ENCODE measurements at places on chromosomes 3 and 15. TPM values are rescaled to one million over a fixed set of nuclear protein-coding genes. Genes with fewer than 3 reads are reported as not detected.

GRCh38 chr3:137165117-137165806 lies 207.5 kb downstream of the IL20RB start:
- H3K36me3 ChIP-seq, result no peaks in the 10 kb centered on the region
- no peaks in the 10 kb centered on the region for H3K27me3 ChIP-seq
- DNase-seq, result no peak
- H3K4me1 ChIP-seq, result no peaks in the 10 kb centered on the region

GRCh38 chr3:189108067-189108466 lies 63.7 kb upstream of the TPRG1 start:
- no peak overlapping the region for H3K27ac ChIP-seq
- H3K36me3 ChIP-seq, result no peaks in the 10 kb centered on the region
- H3K4me3 ChIP-seq, result no peak overlapping the region
- no peaks in the 10 kb centered on the region for H3K4me1 ChIP-seq
- H3K27me3 ChIP-seq, result no peaks in the 10 kb centered on the region
- no peak for DNase-seq

GRCh38 chr3:65190111-65190510 lies 502.3 kb upstream of the ADAMTS9 start:
- no peak overlapping the region for H3K27ac ChIP-seq
- H3K4me3 ChIP-seq, result no peak overlapping the region
- no peaks in the 10 kb centered on the region for H3K27me3 ChIP-seq
- no peak for DNase-seq
- H3K36me3 ChIP-seq, result no peaks in the 10 kb centered on the region
- H3K4me1 ChIP-seq, result no peaks in the 10 kb centered on the region

DNA sequence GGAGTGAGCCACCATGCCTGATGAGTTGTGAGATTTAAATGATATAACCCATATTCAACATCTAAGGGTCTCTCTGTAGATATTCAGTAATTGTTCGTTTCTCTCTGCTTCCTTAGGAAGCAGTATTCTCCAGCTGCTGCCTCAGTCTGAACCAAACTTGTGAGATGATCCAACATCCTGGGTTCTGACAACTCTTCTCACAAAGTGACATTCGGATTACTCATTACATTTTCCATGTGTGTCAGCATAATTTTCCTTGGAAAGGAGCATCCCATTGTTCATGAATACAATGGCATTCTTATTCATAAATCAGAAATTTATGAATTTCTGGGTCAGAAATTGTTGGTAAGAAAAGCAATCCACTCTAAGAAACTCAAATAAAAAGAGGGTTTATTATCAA lies 15.0 kb upstream of the SEC22A start:
- no peaks in the 10 kb centered on the region for H3K36me3 ChIP-seq
- DNase-seq, result no peak
- no peaks in the 10 kb centered on the region for H3K27me3 ChIP-seq
- no peak overlapping the region for H3K4me3 ChIP-seq

DNA sequence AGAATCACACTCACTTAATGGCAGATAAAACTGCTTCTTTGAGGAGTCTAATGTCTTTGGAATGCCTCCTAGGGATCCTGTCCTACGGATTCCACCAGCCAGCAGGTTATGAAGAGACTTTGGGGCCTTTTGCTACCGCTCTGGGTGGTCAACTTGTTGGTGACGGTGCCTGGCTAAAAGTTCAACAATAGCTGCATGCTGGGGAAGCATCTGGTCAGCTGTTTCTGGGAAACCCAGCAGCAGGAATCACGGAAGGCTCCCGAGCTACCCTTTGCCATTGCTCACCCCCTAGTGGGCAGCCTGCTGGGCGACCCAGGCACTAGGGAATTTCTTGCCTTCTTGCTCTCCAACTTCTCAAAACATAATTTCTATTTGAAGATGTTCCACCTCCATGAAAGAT lies 263.3 kb downstream of the NEK10 start:
- no peaks in the 10 kb centered on the region for H3K4me1 ChIP-seq
- H3K27ac ChIP-seq, result no peak overlapping the region
- no peaks in the 10 kb centered on the region for H3K27me3 ChIP-seq
- H3K4me3 ChIP-seq, result no peak overlapping the region

GRCh38 chr3:44996556-44996969 lies 20.5 kb downstream of the EXOSC7 start:
- H3K36me3 ChIP-seq, result peaks cover 31% of the 10 kb centered on the region
- DNase-seq, result no peak
- H3K4me3 ChIP-seq, result peak overlapping the region; percentile 21

DNA sequence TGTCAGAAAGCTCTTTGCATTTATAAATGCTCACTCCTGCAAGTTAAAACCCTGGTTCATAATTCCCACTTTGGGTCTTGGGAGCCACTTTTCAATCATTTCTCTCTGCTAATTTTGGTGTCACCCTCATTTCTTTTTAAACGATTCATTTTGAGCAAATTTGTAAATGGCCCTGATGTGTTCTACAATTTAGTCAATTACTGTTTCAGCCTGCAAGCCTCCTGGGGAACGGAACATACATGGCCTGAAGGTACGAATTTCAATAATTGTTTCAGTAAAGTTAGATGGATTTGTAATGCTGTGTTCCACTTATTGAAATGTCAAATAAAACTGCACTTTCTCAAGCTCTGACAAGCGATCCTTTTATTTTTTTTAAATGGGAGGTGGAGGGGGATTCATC lies 43.2 kb downstream of the MAP2K5 start:
- no peak overlapping the region for H3K4me3 ChIP-seq
- no peak overlapping the region for H3K27ac ChIP-seq
- DNase-seq, result no peak
- no peaks in the 10 kb centered on the region for H3K4me1 ChIP-seq
- H3K36me3 ChIP-seq, result no peaks in the 10 kb centered on the region

GRCh38 chr3:33646406-33646805 lies 71.6 kb downstream of the CLASP2 start:
- H3K4me3 ChIP-seq, result no peak overlapping the region
- H3K27me3 ChIP-seq, result no peaks in the 10 kb centered on the region
- no peak overlapping the region for H3K27ac ChIP-seq

- H3K4me3 ChIP-seq, result no peak overlapping the region
- no peak for DNase-seq
- no peaks in the 10 kb centered on the region for H3K27me3 ChIP-seq
- H3K4me1 ChIP-seq, result no peaks in the 10 kb centered on the region
- no peaks in the 10 kb centered on the region for H3K36me3 ChIP-seq
- H3K27ac ChIP-seq, result no peak overlapping the region
Observed at GRCh38 chr3:29465836-29466235, 185.0 kb downstream of the RBMS3 start.

DNA sequence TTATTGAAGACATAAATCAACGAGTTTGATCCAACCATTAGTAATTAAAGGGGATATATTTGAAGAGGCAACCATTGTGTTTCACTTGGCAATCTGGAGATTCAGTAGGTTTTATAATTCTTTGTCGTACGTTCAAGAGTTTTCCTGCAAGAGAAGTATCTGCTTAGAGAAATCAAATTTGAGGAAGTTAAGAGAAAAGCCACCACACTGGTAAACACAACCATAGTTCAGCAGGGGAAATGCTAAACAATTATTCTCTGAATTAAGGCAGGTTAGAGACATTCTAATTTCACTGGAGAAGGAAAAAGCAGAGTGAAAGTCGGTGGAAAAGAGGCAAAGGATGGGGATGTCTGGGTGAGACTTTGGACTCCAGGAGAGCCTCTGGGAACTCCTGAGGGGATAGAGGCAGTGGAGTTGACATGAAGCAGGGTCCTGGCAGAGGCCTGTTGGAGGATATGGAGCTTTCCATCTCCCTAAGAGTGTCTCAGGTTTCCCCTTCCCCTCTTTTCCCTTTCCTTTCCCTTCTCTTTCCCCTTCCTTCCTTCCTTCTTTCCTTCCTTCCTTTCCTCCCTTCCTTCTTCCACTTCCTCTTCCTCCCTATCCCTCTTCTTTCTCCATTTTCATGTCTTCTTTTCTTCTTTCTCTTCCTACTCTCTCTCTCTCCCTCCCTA lies 26.5 kb downstream of the SPINK8 start:
- no peaks in the 10 kb centered on the region for H3K36me3 ChIP-seq
- peaks cover 4% of the 10 kb centered on the region for H3K4me1 ChIP-seq
- no peak for DNase-seq
- H3K4me3 ChIP-seq, result no peak overlapping the region

Gene STAC
- total RNA-seq, result 1.6 TPM

Gene CPA3
- 1.8 TPM for total RNA-seq

Gene CGNL1
- 0.15 TPM for total RNA-seq

Gene RHOV
- not detected for total RNA-seq

Data from gastrocnemius medialis (tissue), 4 donors.